ENCODE measurements at places on chromosomes 7 and 10.

GRCh38 chr10:79046741-79047583, 21.8 kb upstream of the ZMIZ1 start:
- no peak for DNase-seq

DNA sequence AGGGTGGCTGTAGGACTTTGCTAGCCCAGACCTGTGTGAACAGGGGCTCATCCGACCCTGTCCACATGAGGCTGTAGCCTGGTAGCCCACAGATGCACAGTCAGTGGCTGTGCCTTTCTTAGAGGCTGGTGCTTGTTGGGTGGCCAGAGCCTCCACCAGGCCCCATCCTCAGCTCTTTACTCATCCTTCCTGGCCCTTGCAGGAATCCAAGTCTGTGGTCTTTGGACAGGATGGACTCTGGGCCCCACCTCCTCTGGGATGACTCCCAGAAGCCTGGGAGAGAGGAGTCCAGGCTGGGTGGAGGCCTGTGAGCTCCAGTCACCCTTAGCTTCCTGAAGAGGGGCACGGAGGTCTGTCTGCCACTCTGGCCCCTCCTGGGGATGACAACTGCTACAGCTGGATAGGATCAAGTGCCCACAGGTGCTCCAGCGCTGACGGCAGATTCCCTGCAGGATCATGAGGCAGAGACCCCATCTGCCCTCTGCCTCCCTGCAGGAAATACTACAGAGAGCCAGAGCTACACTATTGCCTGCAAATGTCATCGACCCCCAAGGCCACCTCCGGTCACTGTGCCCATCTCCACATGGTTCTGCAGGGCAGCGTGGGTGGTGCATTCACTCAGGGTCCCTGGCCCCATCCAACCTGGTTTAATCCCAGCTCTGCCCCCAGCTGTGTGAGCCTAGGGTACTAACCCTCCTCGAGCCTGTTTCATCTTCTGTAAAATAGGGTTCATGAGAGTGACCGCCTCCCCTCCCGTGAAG, 114.5 kb downstream of the PTPN20 start:
- peak; percentile 67 for DNase-seq

DNA sequence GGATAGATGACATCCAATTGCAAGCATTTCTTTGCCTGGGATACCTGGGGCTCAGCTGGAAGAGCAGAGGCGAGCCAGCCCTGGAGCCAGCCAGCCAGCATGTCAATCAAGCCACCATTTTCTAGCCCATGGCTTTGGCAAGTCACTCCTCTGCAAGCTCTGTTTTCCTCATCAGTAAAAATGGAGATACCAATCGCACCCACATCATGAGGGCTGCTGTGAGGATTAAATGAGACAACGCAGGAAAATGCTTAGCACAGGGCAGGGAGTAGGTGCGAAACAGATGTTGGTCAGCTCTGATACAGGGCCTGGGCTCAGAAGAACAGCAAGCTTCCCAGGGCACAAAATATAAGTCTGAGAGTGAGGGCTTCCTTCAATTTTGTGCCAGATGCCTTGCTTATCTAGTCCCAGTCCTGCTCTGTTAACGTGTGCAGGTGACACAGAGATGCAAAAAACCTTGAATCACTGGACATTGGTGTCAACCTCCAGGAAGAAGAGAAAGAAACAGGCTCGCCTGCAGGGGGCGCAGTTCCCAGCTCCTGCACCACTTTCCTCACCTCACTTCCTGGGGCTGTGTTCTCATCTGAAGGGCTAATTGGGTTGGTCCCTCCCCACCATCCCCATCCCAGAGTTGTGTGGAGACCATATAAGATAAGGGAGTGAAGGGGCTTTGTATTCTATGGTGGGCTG, 72.8 kb upstream of the CACUL1 start:
- no peak for DNase-seq

- DNase-seq: no peak
These were observed 210.9 kb downstream of the CREB5 start for GRCh38 chr7:28623105-28623730.

DNA sequence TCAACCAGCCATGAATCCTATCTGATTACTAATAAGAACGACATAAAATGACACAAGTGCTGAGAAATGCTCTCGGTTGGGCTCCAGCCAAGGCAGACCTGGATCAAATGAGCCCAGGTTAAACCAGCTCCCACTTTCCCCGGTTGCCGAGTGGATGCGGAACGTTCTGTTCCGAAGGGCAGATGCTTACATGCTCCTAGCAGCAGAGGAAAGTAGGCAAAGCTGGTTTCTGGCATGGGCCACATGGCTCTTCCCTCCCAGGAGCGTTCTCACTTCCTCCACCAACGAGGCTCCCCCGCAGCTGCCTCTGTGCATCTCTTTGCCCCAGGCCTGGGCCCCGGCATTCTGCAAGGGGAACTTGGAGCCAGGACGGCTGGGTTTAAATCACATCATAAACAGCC, 61.8 kb upstream of the SDK1 start:
- no peak for DNase-seq

Data from psoas muscle (tissue), 8 donors.